ENCODE measurements at places on chromosomes 6 and 20.

GRCh38 chr20:47126709-47127108 lies 229.8 kb downstream of the ZMYND8 start:
- DNase-seq, result no peak

GRCh38 chr6:131958095-131958494 lies 6.9 kb upstream of the CCN2 start:
- DNase-seq, result no peak

DNA sequence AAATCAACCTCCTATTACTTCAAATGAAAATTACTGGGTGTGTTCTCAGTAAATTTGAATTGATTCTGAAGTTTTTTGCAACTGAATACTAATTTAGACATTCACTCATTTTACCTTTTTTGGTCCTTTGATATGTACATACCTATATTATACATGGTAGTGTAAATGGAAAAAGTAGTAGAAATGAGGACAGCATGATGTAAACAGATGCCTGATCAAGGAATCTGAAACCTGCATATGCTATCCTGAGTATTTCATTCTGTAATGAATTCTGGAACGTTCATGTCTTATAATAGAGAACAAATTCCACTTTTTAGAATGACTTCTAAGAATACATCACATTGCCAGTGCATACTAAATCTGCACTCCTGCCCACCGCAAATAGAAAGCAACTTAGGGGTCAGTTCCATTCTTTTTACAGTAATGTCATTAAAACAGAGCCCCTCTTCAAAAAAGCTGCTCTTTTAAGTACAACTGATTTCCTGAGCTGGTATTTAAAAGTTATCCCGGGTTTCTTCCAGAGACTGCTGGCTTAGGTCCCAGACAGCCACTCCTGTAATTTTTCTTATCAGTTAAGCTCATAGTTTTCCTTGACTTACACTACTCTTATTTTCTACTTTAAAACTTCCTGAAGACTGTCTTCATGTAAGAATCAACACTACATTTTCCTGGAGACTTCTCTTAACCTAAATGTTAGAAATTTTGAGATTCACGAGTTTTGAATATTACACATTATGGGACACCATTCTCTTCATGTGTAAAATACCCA lies 48.4 kb downstream of the MAP3K7 start:
- no peak for DNase-seq

GRCh38 chr6:133101790-133102189 lies 139.4 kb upstream of the EYA4 start:
- DNase-seq, result no peak

- no peak for DNase-seq
Observed at GRCh38 chr20:18909254-18909653, 95.7 kb downstream of the SCP2D1 start.

DNA sequence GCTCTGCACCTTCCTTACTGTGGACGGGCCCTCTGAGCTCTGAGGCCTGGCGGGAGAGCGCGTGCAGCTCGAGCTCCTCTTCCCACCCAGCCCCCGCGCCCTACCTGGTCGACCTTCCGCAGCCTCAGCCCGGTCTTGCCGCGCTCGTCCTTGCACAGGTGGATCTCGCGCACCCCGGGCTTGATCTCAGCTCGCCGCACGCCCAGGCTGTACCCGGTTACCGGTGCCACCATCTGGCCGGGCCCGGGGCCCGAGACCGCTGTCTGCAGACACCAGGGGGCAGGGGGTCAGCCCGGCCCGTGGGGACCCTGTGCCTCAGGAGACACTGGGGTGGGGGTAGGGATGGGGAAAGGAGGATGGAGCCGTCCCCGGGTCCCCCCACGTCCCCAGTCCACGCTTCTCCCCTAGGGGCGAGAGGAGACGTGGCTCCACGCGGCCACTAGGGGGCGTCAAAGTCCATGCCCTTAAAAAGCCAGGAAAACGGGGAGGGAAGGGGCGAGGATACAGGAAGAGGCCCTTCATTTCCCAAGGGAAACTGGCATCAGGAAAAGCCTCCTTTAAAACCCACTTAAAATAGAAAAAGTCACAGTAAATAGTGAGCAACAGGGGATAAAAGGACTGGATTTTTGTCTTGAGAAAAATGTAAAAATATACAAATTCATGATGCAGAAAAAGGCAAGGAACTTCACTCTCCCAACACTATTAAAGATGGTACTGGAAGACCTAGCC lies 15.5 kb downstream of the SDCBP2 start:
- DNase-seq, result peak; percentile 47

DNA sequence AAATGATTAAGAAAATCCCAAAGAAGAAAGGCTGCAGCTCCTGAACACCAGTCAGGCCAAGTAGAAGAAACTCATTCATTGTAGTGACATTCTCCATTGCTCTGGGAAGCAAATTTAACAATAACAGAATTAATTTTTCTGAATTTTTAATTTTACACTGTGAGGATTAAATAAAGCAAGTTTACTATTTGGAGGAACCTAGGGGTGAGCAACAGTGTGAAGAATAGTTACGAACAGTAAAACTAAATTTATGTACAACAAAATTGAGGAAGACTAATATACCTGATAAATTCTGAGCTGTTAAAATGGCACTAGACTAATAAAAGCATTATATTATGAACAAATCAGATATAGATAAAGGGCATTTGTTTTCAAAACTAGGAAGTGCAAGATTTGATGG lies at the start of gene OR12D3:
Gene OR12D3 (minus strand): TSS at position 101 of the 400 bp plus-strand sequence. CDS start 4 bp downstream, at position 97.
- no peak for DNase-seq

GRCh38 chr6:125519367-125519766 lies 217.6 kb upstream of the HDDC2 start:
- DNase-seq, result no peak

GRCh38 chr6:83432636-83433035 lies 1.8 kb upstream of the ME1 start:
- no peak for DNase-seq

GRCh38 chr6:134063966-134064445 lies 11.6 kb upstream of the SLC2A12 start:
- DNase-seq, result peak; percentile 72

GRCh38 chr6:150999576-150999975 lies 134.1 kb downstream of the MTHFD1L start:
- DNase-seq, result no peak

GRCh38 chr6:35083507-35083906 lies 57.6 kb downstream of the TCP11 start:
- DNase-seq, result no peak

- DNase-seq, result no peak
Observed at GRCh38 chr6:132812255-132812732, 2.1 kb upstream of the RPS12 start.

GRCh38 chr6:141451511-141452353 lies 681.0 kb upstream of the GJE1 start:
- DNase-seq, result no peak

GRCh38 chr6:145704143-145704781 lies 31.1 kb downstream of the EPM2A start:
- DNase-seq, result no peak

GRCh38 chr6:131083687-131084086 lies 20.6 kb upstream of the EPB41L2 start:
- no peak for DNase-seq

GRCh38 chr6:12010635-12011275 lies 1.4 kb upstream of the HIVEP1 start:
- no peak for DNase-seq

DNA sequence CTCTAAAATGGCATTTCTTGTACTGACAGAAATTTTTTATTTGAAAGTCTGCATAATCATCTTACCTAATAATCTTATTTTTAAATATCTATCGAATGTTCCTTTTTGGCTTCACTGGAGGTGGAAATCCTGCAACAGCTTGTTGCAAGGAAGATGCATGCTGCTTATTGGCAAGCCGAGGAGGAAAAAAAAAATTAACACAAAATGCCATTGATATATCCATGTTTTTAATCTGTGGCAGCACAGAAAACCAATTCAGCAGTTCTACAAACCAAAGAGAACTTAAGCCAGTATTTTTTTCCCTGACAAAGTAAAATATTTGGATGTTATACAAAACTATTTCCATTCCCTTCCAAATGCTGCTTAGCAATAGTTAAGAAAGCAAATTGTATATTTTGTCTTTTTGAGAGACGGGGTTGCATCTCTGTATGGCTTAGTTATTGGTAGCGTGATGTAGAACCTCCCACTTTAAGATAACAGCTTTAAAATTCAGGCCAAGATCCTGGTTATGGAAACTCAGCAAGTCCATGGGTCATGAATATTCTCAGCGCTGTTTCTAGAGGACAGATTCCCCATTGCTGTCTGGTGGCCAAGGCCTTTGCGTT lies 231.4 kb downstream of the TMEM242 start:
- DNase-seq, result no peak

DNA sequence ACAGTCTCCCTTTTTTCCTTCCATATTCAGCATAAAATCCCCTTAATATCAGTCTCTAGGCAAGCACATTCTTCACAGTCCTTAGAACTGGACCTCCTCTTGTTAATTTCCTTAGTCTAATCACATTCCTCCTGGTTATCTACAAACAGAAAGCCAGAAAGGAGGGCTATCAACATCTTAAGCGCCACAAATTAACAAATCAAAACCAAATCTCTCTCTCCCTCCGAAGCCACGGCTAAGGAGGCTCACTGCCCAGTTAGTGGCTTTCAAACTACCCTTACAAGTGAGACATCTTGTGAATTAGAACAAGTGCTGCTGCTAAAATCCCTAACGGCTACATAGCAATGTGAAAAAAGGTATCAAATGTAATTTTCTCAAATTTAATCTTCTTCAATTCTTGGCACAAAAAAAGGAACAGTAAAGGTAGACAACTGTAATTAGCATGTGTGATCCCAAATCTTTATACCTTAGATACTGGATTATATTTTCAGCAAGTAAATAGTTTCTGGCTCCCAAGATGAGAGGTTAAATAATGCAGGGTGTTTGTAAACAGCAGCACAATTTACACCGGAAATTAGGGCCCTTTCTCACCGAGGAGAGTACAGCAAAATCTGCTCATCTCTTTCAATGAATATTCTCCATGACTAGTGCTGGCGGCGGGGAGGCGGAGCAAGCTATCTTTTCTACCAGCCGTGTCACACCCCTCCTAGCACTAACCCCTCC lies 1.4 kb upstream of the TRIM39 start:
- peak; percentile 20 for DNase-seq

- DNase-seq, result no peak
Observed at GRCh38 chr6:138175596-138175995, 13.9 kb downstream of the ARFGEF3 start.

GRCh38 chr20:4880051-4880450 lies 121.3 kb downstream of the SLC23A2 start:
- DNase-seq, result no peak

DNA sequence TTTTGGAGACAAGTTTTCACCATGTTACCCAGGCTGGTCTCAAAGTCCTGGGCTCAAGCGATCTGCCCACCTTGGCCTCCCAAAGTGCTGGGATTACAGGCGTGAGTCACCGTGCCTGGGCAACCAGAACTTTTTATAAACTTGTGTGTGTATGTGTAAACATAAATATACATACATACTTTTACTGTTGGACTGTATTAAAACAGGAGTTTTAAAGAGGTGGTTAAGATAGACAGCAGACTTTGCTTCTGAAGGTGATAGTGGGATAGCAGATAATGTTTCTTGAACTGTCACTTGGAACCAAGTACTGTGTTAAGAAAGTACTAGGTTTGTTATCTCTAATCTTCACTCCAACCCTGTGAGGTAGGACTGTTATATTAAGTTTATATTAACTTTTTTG lies 28.6 kb upstream of the MAPK13 start:
- no peak for DNase-seq

DNA sequence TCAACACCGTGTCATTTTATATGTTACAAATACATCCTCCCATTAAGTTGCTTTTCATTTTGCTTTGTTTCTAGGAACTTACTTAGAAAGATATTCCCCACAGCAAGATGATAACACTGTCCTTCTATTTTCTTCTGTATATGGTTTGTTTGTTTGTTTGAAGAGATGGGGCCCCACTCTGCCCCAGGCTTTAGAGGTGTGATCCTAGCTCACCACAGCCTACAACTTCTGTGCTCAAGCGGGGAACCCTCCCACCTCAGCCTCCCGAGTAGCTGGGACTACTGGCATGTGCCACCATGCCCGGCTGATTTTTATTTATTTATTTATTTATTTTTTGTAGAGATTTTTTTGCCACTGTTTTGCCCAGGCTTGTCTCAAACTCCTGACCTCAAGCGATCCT lies 14.2 kb upstream of the GMDS start:
- no peak for DNase-seq

- no peak for DNase-seq
Observed at GRCh38 chr6:101276066-101276465, 117.4 kb upstream of the GRIK2 start.

DNA sequence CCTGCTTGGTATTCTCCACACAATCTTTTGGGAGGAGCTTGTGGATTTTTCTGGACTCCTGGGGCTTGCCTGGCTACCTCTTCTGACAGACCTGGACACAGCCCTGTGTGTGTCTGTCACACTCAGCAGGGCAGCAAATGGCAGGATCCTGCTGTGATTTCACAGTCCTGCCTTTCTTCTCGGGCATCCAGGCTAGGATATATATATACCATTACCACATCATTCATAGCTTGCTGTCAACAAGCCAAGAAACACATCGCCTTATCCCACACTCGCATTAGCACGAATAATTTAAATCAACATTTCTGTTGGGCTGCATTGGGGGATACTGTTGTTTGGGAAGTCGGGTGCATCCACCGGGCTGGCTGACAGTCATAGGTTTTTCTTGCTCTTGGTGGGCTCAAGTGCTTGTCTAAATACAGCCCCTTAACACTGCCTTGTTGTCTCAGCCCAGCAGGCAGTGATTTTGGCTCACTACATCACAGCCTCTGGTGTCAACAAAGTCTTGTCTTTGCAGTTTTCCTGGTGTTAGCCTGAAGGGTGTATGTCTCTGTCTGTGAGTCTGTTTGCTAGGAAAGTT lies 154.9 kb upstream of the FERMT1 start:
- DNase-seq, result no peak

DNA sequence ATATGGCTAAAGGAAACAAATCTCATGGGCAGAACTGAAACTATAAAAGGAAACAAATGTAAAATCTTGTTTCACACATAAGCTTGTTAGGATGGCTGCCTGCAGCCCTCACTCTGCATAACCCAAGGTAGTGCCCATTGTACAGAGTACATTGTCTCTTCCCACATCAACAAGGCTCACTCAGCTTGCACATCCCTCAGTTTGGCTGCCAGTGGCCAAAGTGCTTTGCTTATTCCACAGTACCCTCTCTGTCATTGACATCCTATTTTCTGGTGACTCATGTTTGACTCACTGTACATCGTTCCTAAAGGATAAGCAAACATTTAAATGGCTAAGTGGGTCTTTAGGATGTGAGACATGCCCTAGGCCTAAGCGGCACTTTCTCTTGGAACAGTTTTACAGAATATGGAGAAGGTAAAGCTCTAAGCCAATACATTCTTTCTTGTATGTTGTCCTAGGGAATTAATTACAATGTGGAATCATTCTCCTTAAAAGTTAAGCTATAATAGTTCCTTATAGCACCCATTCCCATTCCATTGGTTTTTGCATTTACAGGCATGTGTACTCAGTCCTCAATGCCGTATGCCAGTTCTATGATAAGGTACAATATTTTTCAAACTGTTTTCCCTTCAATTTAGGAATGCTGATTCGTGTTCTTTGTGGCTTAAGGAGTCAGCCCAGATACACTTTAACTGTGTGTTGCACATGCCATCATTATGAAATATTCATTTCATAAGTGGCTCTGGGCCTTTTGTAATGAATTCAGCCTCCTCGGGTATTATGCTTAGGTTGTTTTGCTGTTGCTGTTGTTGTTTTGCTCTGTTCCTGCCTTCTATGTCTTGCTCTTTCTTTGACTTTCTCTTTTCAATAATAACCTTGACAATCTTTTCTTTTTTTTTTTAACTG lies 5.5 kb downstream of the ANKEF1 start:
- peak; percentile 78 for DNase-seq

- DNase-seq, result peak; percentile 23
Observed at GRCh38 chr20:38224531-38224930, 36.0 kb downstream of the KIAA1755 start.

Data from inflammatory macrophage (primary cell).